Progenitor cell of endocrine pancreas (in vitro differentiated cells): ENCODE measurements at places on chromosomes 3 and 15.
A peak's percentile ranks its signal among the peaks of the same experiment; 100 is the strongest.

DNA sequence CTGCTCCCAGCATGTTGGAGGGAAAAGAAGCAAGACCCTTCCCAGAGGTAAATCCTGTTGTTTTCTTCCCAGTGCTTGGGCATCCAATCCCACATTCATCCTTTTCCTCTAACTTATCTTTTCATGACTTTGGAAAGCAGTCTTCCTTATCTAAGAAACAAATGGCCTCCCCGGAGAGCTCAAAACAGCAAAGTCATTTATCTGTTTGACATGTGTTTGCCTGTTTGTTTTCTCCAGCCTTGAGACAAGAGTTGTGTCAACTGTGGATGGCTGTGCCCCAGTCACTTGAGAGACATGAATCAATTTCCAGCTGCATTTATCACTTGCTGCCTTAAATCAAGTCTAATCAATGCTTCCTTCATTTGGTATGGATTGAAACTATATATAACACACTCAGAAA lies 103.9 kb downstream of the SHQ1 start:
- no peak for DNase-seq

DNA sequence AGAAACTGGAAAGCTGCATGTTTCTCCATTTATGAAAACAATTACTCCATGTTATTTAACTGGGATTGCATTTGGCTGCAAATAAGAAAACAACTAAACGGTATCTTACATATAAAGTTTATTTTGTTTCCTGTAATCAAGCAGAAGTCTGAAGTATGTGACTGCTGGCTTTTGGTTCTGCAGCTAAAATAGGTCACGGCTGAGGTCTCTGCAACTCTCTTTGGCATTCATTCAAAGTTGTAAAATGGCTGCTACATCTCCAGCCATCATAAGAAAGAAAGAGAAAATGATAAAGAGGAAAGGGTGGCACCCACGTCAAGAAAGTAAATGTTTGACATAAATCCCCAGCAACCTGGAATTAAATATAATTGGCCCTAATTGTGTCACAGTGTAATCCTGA lies 406.1 kb downstream of the TBC1D5 start:
- DNase-seq, result no peak

GRCh38 chr3:134840459-134840858 lies 45.4 kb downstream of the EPHB1 start:
- DNase-seq, result no peak

DNA sequence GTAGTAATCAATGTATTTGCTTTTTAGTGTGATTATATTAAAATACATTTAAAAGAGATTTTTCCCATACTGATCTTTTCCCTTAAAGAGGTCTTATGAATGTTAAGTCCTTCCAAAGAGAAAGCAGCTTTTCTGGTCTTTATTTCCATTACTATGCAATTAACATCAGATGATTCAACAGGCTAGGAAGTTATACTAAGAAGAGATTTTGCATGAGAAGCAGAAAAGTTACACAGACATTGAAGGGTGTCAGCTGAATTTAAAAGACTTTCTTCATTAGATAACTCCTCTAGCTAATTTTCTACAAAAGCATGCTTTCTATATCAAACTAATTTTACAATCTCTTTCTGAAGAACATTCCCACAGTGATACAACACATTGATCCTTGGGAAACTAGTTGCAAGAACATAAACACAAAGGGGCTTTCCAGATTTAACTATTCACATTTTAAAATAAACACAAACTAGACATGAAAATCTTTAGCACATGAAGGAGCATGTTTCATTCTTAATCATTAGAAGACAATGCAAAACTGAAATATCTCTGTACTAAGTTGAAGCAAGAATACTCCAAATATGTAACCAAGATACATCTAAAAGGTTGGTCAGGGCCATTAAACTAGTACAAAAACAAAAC lies 965.8 kb downstream of the ROBO1 start:
- DNase-seq, result no peak

- DNase-seq, result no peak
These were observed 34.2 kb upstream of the SYN2 start for GRCh38 chr3:11969986-11970385.

DNA sequence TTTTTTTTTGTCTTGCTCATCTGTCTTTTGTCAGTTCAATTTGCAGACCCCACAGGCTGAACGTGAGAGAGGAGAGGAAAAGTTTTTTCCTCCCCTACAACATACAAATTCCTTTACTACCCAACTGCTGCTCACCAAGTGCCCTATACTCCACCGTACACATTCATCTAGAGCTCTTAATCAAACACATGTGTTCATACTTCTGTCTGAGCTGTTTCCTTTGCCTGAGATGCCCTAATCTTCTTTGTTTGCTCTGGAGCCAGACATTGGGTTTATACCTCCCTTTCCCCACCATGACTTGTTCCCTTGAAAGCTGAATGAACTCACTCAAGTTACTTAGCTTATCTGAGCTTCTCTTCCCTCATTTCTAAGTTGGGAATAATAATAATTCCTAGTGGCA lies 122.7 kb upstream of the RASGRP1 start:
- DNase-seq, result no peak

- no peak for DNase-seq
These were observed 126.1 kb upstream of the CTNNB1 start for GRCh38 chr3:41073190-41073589.

DNA sequence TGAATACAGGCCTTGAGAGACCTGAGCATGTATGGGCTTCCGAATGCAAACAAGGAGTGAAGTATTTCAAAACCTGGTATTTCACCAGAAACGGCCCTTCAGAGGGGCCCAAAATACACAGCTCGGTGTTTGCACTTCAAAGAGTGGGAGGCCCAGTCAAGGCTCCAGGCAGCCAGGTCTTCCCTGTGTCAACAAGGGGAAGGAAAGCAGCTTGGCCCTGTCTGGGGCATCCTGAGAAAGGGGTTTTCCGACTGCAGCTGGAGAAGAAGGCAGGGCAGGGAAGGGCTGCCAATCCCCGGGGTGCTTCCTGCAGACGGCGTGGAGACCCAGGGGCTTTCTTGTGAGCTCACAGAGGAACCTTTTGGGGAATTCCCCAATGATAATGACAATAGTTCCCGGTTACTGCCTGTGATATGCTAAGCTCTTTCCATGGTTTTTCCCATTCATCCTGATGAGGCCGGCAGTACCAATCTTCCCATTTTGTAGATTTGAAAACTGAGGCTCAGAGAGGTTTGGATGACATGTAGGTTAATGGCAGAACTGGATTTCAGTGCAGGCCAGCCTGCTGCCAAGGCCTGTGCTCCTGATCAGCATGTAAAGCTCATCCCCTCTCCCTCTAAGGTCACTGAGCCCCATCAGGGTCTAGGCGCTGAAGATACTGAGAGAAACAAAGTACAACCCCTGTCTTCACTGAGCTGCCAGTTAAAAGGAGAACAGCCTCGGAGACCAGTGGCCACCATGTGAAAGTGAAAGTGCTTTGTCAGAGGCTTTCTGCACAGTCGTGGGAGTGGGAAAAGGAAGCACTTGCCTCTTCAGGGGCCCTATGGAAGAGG lies 43.0 kb upstream of the TLE3 start:
- DNase-seq, result no peak

DNA sequence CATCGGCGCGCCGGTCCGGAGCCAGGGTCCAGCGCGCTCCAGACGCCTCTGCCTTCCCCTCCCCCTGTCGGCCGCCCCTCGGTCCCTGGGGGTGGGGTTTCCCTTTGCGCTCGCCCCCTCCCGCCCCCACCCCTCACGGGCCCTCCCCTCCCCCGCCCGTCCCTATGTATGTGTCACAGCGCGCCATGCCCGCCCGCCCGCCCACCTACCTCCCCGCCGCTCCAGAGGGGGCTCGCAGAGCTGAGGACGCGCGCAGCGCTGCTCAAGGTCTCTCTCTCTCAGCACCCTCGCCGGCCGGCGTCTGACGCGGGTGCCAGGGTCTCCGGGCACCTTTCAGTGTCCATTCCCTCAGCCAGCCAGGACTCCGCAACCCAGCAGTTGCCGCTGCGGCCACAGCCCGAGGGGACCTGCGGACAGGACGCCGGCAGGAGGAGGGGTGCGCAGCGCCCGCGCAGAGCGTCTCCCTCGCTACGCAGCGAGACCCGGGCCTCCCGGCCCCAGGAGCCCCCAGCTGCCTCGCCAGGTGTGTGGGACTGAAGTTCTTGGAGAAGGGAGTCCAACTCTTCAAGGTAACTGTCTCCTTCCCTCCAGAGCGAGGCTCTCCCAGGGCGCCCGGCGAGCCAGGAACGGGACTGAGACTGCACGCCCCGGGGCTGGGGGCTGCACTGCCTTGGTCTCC lies at the start of gene ACAN:
Gene ACAN (plus strand): TSS at position 196 of the 679 bp plus-strand sequence. CDS start 32,771 bp downstream, outside the sequence.
- DNase-seq, result peak; percentile 12

- no peak for DNase-seq
These were observed 211.0 kb upstream of the DPPA4 start for GRCh38 chr3:109548192-109548938.

- DNase-seq, result no peak
These were observed 84.1 kb downstream of the WNT5A start for GRCh38 chr3:55402886-55403609.

DNA sequence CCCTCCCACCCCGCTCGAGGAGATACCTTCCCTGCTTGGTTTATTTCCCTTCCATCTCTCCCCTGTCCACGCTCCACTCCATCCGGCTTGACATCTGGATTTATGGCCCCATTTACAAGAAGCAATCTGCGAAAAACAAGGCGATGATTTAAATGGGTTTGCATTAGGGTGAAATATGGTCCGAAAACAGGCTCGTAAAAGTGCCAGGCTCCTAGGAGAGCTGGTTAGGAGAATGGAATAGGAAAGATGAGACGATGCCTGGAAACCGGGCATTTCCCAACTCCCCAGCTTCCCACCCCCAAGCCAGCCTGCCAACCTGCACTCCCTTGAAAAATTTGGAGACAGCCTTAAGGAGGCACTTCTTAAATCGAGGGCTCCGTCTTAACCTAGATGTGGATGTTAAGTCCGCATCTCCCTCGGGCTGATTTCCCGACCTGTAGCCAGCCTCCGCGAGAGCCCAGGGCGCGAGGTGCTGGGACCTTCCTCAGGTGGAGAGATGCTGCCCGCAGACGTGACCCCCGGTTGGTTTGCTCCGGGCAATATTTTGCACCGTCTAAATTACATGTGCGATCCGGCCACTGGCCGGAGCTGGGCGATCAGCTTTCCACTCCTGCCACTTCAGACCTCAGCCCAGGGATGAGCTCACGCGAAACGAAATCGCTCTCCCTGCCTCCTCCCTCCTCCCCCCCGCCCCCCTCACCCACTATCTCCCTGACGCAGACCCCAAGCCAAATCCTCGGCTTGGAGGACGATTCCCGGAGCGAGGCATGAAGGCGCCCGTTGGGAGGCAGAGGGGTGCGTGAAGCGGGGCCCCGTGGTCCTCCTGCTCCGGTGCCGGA lies 1.3 kb downstream of the GRM7 start:
- DNase-seq, result no peak

DNA sequence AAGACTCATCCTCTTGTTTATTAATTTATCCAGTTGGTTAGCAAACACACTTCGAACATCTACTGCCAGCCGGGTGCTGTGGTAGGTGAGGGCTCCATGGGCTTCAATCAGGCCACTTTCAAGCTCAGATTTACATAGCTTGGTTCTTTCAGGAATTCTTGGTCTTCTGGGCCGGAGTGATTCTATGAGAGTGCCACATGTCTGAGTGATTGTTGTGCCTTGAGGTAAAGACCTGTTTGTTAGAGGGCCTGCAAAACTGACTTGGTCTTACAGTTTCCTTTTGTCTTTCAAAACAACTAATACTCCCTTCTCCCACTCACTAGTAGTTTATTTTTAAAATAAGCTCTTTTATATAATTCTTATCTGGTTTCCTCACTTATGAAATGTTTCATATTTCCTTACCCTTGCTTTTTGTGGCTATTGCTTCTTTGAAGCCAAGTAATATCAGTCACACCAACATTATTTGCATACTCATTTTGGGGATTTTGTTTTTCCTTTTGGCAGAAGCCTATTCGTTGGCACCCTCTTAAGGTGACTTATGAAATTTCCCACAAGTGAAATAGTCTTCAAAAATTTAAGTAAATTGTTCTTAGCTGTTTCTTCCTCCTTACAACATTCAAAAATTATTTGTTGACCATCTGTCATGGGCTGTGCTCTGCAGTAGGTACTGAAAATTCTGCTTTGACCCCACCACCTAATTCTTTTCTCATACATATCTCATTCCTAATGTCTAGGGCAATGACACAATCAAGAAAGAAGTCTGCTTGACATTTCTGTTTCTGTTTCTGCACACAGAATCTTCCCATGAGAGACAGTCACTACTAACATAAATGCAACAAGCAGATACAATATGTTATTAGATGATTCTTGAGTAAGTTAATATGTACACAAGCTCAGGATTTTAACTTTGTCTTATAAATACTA lies 120.2 kb downstream of the LRRC28 start:
- no peak for DNase-seq

- DNase-seq, result no peak
These were observed 198.1 kb downstream of the NEK10 start for GRCh38 chr3:27171113-27171512.

- no peak for DNase-seq
These were observed 271.4 kb upstream of the RARB start for GRCh38 chr3:25156626-25157025.

DNA sequence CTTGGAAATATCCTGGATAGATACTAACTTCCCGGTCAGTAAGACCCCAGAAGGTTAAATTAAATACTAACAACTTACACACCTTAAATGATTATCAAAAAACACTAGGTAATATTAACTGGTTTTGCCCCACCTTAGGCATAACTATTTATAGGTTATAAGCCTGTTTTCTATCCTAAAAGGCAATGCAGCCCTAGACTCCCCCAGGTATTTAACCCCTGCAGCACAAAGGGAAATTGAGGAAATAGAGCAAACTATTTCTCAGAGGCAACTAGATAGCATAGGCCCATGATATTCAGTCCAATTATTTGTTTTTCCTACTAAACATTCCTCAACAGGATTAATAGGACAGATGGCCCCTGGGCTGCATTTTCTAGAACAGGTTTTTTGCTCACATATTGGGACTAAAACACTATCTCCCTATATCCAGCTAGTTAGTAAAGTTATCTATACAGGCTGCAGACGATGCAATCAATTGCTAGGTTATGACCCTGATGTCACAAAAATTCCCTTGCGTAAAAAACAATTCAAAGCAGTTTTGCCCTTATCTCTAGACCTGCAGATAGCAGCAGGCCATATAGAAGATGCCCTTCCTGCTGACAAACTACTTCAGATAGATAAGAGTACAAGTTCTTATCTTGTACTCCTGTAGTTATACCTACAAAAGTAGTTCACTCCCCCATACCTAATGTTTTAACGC lies 221.3 kb downstream of the DTWD1 start:
- no peak for DNase-seq

DNA sequence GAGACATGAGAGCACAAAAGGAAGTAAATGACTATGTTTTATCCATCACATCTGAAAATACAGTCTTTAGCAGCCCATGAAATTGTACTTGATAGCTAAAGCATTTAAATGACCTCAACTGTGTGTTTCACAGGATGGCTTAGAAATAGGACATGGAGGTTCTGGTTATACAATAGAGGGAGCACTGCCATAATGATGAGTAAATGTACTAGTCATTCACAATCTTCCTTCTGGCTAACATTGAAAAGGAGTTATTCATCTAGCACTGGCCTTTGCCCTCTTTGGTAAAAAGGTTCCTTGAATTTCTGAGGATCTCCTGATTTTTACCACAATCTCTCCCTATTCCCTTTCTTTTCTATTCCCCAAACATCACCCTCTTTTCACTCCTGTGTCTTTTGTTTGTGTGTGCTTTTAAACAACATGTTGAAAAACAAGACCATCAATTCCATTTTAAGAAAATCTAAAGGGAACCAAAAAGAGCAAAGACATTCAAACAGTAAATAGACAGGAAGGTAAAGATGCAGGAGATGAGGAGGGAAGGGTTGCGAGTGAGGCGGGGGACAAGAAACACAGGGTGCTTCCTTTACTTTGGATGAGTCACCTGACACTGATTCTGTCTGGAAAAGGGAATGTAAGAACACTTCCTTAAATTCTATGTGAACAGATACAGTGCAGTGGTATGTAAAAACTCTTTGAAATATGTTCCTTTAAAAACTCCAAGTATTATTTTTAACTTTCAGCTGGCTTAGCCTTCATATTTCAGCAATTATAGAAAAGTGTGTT lies 619.0 kb downstream of the MECOM start:
- no peak for DNase-seq
